Stimulated activated CD8-positive, alpha-beta memory T cell treated with anti-CD3 and anti-CD28 coated beads, Interleukin-15, amount 100 ng/mL, for 1 hour (primary cell): ENCODE measurements at places on chromosomes 7 and 10.

DNA sequence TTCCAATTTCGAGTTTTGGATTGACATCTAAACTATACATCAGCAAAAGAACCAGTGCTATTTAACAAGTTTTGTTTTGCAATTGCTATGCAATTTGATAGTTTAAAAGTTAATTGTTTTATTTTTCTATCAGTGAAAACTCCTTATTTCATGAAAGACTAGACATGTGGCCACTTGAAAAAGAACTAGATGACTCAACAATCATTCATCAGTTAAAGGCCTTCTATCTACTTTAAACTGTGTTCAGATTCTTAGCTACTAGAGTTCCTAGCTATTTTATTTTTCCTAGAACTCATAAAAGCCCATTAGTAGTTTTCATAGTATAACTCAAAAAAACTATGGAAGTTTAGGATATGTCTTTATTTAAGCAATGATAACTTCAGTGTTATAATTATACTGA lies 104.6 kb upstream of the LSM8 start:
- DNase-seq, result no peak

DNA sequence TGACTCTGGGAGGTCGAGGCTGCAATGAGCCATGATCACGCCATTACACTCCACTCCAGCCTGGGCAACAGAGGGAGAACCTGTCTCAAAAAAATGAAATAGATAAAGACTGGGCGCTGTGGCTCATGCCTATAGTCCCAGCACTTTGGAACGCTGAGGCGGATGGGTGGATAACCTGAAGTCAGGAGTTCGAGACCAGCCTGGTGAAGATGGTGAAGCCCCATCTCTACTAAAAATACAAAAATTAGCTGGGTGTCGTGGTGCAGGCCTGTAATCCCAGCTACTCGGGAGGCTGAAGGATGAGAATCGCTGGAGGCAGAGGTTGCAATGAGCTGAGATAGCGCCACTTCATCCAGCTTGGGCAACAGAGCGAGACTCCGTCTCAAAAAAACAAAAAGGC lies 1.1 kb upstream of the DDX21 start:
- no peak for DNase-seq

DNA sequence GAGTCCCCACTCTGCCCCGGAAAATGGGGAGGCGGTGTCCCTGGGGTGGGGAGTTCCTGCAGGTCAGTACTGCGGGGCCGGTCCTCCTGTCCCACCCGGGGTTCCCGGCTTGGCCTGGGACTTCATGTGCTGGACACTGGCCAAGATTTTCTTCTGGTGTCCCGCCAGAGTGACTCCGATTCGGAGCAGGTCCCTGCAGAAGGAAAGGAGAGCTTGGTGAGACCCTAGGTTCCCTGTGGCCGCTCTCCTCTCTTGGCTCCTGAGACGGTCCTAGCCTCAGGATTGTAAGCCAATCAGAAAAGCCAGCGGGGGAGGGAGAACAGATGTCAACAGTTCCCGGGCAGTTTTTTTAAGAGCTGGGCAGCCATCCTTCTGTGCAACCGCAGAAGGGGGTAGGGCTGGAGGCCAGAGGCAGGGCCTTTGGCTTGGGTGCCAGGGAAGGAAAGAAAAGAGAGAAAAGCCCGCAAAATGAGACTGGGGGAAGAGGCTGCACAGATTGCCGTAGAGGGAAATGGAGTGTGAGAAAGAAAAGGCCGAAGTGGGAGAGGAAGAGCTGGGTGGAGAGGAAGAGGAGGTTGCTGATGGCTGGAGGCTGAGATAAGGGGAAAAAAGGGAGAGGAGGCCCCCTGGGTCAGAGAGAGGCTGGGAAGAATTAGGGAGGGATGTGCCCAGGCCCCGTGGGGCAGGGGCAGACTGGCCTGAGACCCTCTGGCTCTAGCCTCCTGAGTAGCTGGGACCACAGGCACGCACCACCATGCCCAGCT lies 23.7 kb downstream of the EPHB4 start:
- DNase-seq, result no peak

- DNase-seq, result no peak
These were observed 484.6 kb downstream of the GATA3 start for GRCh38 chr10:8539056-8539455.

DNA sequence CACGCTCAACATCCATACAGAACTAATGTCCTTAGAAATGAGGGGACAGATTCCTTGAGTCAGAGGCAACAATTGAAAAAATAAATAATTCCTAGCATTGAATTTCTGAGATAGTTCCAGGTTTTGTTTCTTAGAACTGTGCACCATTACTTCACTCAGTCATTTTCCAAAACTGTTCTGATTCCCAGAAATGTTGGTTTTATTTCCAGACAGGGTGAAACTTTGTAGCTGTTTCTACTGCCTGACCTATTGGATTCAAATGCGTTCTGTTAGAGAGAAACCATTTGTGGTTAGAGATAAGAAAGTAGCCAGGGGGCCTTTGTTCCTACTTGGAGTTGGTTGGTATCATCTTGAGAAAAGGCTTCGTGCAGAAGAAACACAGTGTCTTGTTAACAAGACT lies 8.1 kb upstream of the DEPP1 start:
- DNase-seq, result no peak

- DNase-seq, result no peak
These were observed 62.2 kb upstream of the RNF148 start for GRCh38 chr7:122764902-122765301.

GRCh38 chr10:121830101-121830500 lies 97.7 kb downstream of the ATE1 start:
- DNase-seq, result no peak

DNA sequence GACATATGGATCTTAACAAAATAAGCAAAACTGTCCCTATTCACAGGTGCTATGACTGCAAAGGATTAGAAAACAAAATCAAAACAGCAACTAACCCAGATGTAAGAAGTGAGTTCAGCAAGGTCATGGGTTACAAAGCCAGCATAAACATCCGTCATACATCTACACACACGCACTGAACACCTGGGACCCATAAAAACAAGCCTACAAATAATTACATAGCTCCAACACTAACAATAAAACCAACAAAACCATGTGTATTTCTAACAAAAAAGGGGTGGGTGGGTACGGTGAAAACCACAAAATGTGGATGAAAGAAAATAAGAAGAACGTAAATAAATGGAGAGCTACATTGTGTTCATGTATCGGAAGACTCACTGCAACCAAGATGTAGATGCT lies 256.8 kb downstream of the ELFN1 start:
- DNase-seq, result no peak

DNA sequence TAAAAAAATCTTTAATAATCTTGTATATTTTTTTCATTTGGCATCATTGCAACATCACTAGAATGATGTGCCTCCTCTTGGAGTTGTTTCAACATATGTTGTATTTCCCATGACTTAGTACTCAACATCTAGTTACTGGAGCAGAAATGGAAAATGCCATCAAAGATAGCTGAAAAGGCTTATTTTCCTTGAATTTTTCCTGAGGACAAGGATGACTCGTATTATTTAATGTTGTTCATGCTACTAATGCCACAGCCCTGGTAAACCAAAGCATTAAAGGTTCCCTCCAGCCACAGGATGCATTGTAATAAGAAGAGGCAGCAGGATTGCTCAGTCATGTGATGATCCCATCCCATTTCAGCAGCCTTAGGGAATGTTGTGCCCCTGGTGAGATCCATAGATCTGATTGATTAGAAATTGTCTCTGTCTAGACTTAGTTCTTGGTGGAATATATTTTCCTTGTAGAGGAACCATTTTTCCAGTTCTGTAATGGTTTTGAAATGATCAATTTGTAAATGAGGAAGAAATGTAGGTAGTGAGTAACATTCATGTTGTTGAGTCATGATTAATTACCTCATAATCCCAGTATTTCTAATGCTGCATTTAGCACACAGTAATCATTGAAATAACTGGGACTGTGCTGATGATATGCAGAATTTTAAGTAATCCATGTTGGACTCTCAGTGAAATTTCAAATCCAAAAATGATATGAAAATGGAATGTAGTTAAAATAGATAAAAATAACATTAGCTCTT lies 91.3 kb upstream of the SMIM30 start:
- no peak for DNase-seq

- DNase-seq, result no peak
These were observed 243.1 kb upstream of the AOAH start for GRCh38 chr7:36967387-36967786.

- DNase-seq, result no peak
These were observed 454.7 kb upstream of the FOXK1 start for GRCh38 chr7:4227105-4228010.

- DNase-seq, result no peak
These were observed 5.3 kb downstream of the ALKBH4 start for GRCh38 chr7:102459221-102459844.

DNA sequence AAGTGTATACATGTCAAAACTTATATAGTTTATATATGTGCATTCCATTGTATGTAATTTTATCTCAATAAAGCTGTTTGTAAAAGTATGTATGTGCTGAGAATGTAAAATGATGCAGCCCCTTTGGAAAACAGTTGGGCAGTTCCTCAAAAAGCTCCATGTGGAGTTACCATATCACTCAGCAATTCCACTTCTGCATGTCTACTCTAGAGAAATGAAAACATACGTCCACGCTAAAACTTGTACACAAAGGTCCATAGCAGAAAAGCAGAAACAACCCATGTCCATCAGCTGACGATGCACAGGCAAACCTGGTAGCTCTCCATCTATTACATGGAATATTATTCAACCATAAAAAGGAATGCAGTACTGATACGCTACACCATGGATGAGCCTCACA lies 8.3 kb upstream of the RGS10 start:
- no peak for DNase-seq

GRCh38 chr7:137696988-137697387 lies 149.8 kb downstream of the DGKI start:
- no peak for DNase-seq

GRCh38 chr10:102461187-102462054 lies 10.1 kb upstream of the C10orf95 start:
- peak; percentile 84 for DNase-seq
